ENCODE measurements at places on chromosomes 3 and 15.

GRCh38 chr3:142904639-142905436 lies 16.0 kb upstream of the PCOLCE2 start:
- DNase-seq, result no peak

DNA sequence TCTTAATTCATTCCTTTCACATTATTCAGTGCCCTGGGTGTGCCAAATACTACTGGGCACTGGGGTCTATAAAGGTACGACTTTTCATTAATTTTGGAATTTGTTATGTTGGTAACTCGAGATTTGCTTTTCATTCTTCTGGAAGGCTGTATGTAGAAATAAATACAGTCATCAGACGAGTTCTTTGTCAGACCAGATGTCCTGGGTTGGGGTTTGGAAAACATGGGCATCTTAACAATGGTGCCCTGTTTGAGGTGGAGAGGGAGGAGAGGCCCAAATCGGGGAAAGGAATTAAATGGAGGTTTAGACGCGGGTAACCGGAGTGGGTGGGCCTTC lies 662 bp upstream of the GLCE start:
- no peak for DNase-seq

DNA sequence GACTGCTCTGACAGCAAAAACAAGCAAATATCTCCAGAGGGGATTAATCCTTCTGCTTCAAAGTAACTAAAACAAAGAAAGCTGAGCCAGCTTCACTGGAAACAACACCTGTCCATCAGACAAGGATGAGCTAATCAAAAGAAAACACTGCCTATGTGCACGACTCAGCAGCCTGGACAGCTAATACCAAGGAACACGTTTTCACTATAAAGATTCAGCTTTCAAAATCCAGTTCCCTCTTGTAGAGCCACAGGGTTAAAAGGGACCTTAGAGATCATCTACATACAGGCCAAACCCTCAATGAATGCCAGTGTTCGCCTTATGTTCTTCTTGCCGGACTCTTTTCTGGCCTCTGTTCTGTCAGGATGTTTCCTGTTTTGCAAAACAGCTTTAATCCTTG lies 6.9 kb downstream of the TUSC7 start:
- DNase-seq, result no peak

DNA sequence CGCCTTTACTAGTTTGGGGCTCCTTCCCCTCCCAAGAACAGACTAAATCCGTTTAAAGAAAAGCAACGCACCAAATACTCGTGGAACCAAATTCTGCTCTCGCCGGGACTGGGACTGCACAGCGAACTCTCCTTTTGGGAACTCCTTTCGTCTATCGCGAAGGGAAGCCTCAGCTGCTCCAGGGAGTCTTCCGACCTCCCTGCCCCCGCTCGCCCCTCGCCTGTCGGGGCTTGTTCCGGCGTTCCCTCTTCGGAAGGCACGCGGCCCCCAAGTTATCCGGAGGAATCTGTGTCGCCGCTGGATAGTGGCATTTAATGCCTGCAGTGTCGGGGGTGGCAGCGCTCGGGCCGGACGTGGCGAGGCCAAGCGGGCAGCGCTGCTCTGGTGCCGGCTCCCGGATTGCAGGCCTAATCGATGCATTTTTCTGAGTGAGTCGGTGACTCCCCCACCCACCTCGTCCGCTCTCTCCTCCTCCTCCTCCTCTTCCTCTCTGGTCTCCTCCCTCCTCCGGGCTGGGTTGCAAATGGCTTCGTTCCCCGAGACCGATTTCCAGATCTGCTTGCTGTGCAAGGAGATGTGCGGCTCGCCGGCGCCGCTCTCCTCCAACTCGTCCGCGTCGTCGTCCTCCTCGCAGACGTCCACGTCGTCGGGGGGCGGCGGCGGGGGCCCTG lies at the start of gene TRIM71:
TSS of gene TRIM71 (plus strand) at position 440 of the 671 bp plus-strand sequence. CDS start at position 524, 84 bp downstream.
- no peak for DNase-seq

DNA sequence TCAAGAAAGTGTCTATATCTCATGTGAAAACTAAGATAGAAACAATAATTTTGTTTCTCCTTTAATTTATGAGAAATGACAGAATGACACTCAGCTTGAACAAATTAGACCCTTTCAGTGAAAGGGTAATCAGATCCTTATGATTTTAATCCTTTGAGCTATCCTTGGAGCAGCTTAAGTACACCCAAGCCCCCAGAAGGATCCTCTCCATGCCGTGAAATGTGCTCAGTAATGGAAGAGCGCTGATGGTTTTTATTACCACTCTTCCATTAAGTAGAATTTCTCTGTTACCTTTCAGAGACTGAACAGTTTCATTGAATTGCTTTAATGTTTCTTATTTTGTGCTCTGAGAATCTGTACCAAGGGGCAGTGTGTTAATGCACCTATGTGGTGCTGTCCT lies 54.3 kb downstream of the HMG20A start:
- DNase-seq, result no peak

- no peak for DNase-seq
Observed at GRCh38 chr3:156681002-156681401, 6.6 kb downstream of the TIPARP start.

GRCh38 chr3:123713211-123713610 lies 128.4 kb upstream of the HACD2 start:
- no peak for DNase-seq

DNA sequence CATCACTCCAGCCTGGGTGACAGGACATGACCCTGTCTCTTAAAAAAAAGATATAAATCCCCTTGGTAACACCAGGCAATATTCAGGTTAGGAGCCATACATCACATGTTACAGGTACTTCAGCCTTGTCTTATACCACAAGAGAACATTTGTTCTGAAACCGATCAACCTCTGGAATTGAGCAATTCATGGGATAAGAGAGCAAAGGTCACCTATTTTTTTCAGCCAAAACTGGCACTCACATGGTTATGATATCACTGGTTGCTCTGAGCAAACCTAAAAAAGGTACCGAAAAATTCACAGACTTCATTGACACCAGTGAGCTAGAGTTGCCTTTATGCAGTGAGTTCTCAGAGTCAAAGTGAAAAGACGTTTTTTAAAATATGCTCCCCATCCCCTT lies 9.1 kb downstream of the SPICE1 start:
- DNase-seq, result no peak

- DNase-seq, result no peak
Observed at GRCh38 chr3:153925841-153926514, 195.2 kb upstream of the ARHGEF26 start.

DNA sequence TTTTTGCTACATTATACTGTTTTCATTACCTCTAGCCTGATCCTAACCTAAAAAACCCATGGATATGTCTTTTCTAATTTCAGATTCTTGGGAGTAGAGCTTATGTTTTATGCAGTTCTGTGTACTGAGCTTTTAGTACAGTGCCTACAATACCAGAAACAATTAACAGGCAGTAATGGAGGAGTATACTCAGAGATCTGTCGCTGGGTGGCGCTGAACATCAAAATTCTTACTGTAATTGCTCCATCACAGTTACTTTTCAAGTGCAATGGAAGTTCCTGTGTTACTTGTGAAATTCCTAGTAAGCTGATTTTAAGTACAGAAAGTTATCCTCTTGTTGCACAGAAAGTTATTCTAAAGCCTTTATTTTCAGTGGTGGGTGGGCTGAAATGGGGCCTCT lies 66.9 kb downstream of the RNF13 start:
- no peak for DNase-seq

GRCh38 chr15:36737430-36737891 lies 158.0 kb downstream of the CDIN1 start:
- DNase-seq, result no peak

- DNase-seq, result no peak
Observed at GRCh38 chr3:142210608-142211007, 14.8 kb downstream of the GK5 start.

GRCh38 chr3:79202471-79203143 lies 565.2 kb downstream of the ROBO1 start:
- DNase-seq, result no peak

DNA sequence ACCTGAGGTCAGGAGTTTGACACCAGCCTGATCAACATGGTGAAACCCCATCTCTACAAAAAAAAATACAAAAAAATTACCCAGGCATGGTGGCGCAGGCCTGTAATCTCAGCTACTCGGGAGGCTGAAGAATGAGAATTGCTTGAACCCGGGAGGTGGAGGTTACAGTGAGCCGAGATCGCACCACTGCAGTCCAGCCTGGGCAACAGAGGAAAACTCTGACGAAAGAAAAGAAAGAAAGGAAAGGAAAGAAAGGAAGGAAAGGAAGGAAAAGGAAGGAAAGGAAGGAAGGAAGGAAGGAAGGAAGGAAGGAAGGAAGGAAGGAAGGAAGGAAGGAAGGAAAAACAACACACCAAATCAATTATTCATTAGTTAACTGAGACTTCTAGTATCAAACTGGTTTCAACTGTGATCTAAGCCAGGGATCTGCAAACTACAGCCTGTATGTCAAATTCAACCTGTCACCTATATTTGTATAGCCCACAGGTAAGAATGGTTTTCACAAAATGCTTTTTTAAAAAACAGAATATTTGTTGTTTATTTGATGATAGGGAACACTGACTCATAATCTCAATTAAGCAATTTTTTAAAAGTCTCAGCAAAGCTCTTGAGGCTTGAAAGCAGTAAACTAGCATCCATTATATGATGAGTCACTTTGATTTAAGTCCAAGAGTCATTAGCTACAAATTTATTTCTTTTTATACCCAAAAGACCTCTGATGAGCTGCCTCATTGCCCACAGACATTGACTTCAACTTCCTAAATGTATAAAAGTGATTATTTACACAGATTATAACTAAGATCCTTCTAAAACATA lies 127.6 kb downstream of the TBL1XR1 start:
- no peak for DNase-seq

All from activated CD4-positive, CD25-positive, alpha-beta regulatory T cell treated with anti-CD3 and anti-CD28 coated beads, Interleukin-2, amount 50 U/mL, for 16 hours (primary cell).